ENCODE measurements at places on chromosomes 1 and 21.

DNA sequence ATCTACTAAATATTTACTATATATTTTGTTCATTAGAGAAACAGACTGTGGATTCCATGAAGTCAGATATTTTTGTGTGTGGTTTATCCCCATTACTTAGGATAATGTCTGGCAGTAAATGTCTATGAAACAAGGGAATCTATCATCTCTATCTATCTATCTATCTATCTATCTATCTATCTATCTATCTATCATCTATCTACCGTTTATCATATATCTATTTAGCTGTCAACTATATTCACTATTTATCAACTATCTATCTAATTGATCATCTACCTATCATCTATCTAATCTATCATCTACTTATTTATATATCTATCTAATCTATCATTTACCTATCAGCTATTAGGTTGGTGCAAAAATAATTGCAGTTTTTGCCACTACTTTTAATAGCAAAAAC, 255.7 kb downstream of the GRIK1 start:
- DNase-seq, result no peak

DNA sequence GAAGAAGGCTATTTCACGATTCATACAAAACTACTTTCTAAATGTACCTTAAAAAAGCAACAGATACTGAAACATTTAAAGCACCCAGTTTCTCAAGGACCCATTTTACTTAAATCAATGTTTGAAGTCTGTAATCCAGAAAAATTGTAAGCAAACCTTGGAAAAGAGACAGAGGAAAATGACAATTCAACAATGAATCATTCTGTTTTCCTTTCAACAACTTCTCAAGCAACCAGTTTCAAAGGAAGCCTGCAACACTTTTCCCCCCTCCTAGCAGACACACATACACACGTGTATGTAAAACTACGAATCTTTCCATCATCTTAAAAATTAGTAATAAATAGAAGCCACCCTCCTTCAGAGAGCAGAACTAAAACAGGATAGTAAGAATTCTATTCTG, 1.2 kb downstream of the RERE start:
- no peak for DNase-seq

DNA sequence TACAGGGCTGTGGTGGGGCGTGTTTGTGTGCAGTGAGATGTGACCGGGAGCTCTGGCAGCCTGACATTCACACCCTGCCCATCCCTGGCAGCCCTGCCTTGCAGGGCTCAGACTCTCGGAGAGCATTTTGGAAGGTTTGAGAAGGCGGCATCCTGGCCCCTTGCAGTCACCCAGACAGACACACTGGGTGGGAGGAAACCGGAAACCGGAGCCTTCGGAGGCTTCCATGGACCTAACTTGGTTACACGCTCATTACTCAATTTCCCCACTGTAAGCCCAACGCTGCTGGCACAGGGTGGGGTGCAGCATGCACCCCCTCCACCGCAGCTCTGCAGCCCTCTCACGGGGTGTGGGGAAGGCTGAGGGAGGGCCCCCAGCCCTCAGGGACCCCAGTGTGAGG, 22.2 kb upstream of the RSPO1 start:
- DNase-seq, result no peak

DNA sequence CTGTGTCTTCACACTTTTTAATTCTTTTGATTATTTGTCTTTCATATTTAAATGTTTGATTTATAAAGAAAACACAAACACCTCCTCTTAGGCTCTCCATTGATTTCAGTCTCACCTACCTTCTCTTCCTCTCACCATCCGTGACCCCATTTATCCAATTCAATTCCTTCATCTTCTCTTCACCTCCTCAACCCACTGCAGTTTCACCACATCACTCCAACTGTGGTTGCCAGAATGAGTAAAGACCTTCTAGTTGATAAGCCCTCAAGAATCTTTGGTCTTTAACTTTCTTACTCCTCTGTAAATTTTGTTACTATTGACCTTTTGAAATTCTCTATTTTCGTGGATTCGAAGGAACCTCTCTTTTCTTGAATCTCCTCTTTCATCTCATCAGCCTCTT, 260.7 kb downstream of the CHRM3 start:
- no peak for DNase-seq
